ENCODE measurements at places on chromosomes 5 and 9. TPM values are rescaled to one million over a fixed set of nuclear protein-coding genes. Genes with fewer than 3 reads are reported as not detected.

GRCh38 chr9:30239878-30240277 is 2144.6 kb upstream of the ACO1 start:
- H3K27me3 ChIP-seq = no peaks in the 10 kb centered on the region
- no peak overlapping the region for H3K27ac ChIP-seq
- no peak overlapping the region for H3K4me3 ChIP-seq
- H3K4me1 ChIP-seq = no peaks in the 10 kb centered on the region
- no peak for DNase-seq

- no peak overlapping the region for H3K4me3 ChIP-seq
- H3K36me3 ChIP-seq = no peaks in the 10 kb centered on the region
- no peak overlapping the region for H3K27ac ChIP-seq
Measured at GRCh38 chr5:88680253-88681132, 202.5 kb downstream of the MEF2C start.

GRCh38 chr5:175654807-175655206 is 3.1 kb upstream of the HRH2 start:
- H3K36me3 ChIP-seq = peaks cover 33% of the 10 kb centered on the region
- H3K4me1 ChIP-seq = peaks cover 77% of the 10 kb centered on the region
- peak overlapping the region; percentile 27 for H3K4me3 ChIP-seq
- no peak for DNase-seq
- peak overlapping the region; percentile 94 for H3K27ac ChIP-seq
- H3K27me3 ChIP-seq = no peaks in the 10 kb centered on the region

- no peak overlapping the region for H3K27ac ChIP-seq
- H3K4me1 ChIP-seq = no peaks in the 10 kb centered on the region
- no peak overlapping the region for H3K4me3 ChIP-seq
- H3K36me3 ChIP-seq = no peaks in the 10 kb centered on the region
- no peak for DNase-seq
- peaks cover 25% of the 10 kb centered on the region for H3K27me3 ChIP-seq
Measured at GRCh38 chr9:97755618-97756267, 58.6 kb upstream of the XPA start.

- no peak overlapping the region for H3K27ac ChIP-seq
- H3K36me3 ChIP-seq = peaks cover 9% of the 10 kb centered on the region
- no peaks in the 10 kb centered on the region for H3K27me3 ChIP-seq
- H3K4me3 ChIP-seq = no peak overlapping the region
Measured at GRCh38 chr9:94760660-94761059, 34.2 kb downstream of the AOPEP start.

HSPB3 gene
- total RNA-seq = not detected

IL7R gene
- 60.9 TPM for total RNA-seq

SIGMAR1 gene
- 109 TPM for total RNA-seq

RBM18 gene
- total RNA-seq = 19.4 TPM

FSTL4 gene
- 2.1 TPM for total RNA-seq

ANGPTL2 gene
- total RNA-seq = not detected
